ENCODE measurements at places on chromosomes 4 and X.

- no peak for DNase-seq
Measured at GRCh38 chr4:142267101-142267500, 579.0 kb downstream of the INPP4B start.

GRCh38 chrX:31268359-31268758 is 196.5 kb upstream of the FTHL17 start:
- no peak for DNase-seq

DNA sequence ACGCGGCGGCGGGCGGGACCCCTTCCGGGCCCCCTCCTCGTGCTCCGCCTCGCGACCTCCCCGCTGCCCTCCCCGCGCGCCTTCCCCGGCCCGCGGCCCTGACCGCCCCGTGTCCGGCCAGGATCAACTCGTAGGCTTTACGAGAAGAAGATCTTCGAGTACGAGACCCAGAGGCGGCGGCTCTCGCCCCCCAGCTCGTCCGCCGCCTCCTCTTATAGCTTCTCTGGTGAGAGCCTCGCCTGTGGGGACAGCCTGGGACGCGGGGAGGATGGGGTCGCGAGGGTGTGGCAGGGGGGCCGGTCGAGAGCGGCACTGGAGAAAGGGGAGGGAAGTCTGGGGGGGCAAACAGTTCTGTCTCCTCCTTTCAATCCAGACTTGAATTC is 465 bp downstream of the EMD start:
- no peak for DNase-seq

DNA sequence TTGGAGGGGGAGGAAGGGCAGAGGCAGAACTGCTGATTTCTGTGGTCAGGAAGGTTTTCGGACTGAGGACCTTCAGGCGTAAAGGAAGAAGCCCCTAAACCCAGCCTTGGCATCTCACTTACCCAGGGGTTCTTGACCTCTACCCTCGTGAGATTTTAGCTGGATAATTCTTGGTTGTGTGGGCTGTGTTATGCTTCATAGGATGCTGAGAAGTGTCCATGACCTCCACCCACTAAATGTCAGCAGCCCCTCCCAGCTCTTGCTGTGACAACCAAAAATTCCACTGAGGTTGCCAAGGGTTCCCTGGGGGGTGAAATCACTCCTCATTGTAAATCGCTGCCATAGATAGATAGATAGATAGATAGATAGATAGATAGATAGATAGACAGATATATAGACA is 5.8 kb upstream of the CRLF2 start:
- no peak for DNase-seq

- DNase-seq: no peak
Measured at GRCh38 chr4:4596720-4597119, 54.9 kb upstream of the STX18 start.

DNA sequence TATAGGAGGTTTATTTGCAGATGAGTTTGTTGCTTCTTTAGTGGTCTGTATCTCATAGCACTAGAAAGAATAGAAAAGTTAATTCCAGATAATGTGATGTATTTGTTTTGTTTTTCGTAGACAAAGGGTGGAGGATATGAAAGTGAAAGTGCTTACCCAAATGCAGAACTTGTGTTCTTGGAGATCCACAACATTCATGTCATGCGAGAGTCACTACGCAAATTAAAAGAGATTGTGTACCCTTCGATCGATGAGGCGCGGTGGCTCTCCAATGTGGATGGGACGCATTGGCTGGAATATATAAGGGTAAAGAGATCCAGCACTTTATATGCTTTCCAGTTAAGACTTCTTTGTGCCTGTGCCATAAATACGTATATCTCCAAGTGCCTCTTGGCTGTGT is 43.3 kb downstream of the MTMR1 start:
- DNase-seq: no peak

DNA sequence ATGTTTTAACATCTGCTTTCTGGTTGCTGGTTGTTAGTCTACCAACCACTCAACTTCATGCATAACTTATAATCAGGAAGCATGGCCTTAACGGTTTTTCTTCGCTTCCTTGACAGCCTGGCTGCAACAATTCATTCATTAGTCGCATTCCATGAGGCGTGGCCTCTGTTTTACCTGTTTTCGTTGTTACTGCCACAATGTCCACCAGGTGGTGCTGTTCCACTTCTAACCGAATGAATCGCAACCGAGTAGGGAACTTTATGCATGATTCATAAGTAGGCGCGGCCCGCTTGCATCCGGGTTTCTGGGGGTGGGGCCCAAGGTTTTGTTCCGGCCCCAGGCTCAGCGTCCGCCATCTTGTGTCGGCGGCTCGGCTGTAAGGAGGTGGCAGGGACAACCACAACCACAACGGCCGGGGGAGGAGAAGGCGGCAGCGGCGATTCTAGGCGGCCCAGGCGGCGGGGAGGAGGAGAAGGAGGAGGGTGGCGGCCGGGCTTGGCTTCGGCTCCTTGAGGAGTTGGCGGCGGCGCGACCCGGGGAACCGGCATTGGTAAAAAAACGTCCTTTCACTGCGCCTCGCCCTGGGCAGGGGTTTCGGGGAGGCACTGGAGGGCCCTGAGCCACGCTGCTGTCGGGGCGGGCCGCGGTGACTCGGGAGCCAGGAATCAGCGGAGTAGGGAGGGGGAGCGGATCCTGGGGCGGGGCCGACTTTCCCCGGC is at the start of gene UBA1:
Gene UBA1 (plus strand): TSS at position 355 of the 719 bp plus-strand sequence. CDS start 4,974 bp downstream, outside the sequence.
- peak; percentile 93 for DNase-seq

DNA sequence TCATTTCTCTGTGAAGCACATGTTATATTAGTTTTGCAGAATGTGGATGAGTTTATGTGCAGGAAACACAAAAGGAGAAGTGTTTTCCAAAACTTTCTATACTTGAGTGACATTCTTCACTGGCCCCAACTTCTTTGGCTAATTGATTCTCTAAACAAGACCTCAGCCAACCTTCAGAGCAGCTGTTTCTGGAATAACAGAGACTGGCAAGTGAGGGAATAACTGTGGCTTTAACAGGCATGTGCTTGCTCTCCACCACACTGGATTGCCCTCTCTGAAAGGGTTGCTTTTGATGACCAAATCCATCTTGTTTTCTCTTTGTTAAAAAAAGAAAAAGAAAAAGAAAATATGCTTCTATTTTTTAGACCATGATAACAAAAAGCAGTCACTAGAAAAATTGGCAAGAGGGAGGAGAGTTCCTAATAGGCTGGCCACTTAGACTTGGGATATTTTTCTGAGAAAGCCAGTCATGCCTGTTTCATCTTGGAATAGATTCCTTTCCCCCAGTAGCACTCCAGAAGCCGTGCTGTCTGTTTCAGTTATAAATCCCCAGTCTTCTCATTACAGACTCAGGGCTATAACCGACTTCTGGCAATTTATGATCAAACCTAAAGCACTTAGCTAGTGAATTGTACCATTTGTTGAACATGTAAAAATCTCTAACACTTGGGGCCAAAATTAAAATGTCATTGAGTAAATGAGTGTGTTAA is 295.0 kb upstream of the NR3C2 start:
- no peak for DNase-seq

- DNase-seq: no peak
Measured at GRCh38 chrX:30065226-30065625, 150.1 kb upstream of the MAGEB2 start.

DNA sequence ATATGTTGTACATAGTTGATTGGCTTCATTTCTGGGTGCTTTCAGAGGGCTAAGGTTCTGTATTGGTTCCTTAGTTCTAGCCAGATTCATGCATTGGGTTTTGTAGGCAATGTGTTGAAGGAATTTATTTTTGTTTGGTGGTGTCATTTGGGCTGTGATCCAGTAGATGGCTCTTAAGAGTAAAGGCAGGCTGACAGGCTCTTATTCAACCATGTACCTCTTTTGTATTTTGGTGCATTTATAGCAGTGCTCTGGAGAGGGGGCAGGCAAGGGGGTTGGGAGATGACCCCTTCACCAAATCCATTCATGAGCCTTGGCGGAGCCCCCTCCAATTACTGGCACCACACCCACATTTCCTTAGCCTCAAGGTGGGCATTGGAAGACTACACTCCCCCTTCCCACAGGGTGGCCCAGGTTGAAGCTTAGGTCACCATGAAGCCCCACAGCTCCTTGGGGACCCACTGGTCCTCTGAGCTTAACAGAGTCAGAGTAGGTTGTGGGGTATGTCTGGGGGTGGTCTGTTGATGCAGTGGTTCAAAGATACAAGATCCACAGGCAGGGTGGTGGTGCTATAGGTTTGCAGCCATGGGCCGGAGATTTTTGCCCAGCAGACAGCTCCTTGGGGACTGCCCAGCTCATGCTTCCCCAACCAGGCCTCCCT is 143.0 kb upstream of the GNPDA2 start:
- DNase-seq: no peak

GRCh38 chr4:76950956-76951671 is 1.6 kb downstream of the SEPTIN11 start:
- no peak for DNase-seq

- DNase-seq: peak; percentile 70
Measured at GRCh38 chr4:100093091-100093866, 97.0 kb downstream of the DDIT4L start.

GRCh38 chrX:12153741-12154140 is 15.5 kb downstream of the FRMPD4 start:
- peak; percentile 88 for DNase-seq

- no peak for DNase-seq
Measured at GRCh38 chr4:1249731-1250526, 999 bp upstream of the CTBP1 start.

DNA sequence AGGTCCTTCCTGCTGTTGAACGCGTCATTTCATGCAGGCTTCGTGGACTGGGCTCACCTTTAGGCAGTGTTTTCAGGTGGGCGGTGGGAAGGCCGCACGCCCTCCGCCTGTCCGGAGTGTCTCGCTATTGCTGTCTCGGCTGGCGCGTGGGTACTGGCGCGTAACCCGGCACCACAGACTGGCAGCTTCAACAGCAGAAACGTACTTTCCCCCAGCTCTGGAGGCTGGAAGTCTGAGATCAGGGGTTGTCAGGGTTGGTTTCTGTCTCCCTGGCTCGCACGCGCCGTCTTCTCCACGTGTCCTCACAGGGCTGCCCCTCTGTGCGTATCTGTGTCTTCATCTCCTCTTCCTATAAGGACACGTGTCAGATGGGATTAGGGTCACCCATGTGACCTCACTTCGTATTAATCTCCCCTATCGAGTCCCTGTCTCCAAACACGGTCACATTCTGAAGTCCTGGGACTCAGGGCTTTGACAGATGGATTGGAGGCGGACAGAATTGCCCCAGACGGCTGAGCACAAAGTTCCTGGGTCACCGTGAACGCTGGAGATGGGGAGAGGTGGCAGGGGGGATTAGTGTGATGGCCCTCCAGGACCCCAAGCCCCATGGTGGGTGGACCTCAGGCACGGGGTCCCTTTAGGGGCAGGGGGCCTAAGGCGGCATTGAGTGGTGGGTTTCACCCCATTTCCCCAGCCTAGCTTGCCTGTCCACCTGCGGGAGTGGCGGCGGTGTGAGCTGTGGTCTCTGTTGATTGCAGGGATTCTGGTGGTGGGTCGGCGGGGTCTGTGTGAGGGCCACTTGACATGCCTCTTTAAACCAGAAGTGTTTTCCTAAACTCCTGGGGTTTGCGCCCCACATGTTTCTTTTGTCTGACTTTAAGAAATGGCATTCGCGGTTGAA is 83.4 kb upstream of the LRPAP1 start:
- DNase-seq: no peak

DNA sequence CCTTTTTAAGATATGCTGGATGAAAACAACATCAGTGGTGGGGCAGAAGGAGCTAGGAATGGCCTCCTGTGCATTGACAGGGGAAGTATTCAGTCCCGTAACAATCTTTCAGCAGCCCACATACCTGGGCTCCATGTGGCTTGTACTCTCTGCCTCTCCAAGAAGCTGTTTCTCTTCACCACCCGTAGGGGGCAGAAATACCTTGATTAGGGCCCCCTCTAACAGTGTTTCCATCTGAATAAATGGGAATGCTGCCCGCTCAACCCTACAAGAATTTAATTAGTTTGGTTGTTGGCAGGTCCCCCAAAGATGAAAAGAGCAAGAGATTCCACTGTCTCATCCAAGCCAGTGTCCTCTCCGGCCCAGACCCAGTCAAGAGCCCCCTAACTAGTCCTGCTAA is 155.2 kb downstream of the SMIM20 start:
- DNase-seq: peak; percentile 19

- no peak for DNase-seq
Measured at GRCh38 chr4:151355155-151355554, 29.8 kb upstream of the SH3D19 start.

DNA sequence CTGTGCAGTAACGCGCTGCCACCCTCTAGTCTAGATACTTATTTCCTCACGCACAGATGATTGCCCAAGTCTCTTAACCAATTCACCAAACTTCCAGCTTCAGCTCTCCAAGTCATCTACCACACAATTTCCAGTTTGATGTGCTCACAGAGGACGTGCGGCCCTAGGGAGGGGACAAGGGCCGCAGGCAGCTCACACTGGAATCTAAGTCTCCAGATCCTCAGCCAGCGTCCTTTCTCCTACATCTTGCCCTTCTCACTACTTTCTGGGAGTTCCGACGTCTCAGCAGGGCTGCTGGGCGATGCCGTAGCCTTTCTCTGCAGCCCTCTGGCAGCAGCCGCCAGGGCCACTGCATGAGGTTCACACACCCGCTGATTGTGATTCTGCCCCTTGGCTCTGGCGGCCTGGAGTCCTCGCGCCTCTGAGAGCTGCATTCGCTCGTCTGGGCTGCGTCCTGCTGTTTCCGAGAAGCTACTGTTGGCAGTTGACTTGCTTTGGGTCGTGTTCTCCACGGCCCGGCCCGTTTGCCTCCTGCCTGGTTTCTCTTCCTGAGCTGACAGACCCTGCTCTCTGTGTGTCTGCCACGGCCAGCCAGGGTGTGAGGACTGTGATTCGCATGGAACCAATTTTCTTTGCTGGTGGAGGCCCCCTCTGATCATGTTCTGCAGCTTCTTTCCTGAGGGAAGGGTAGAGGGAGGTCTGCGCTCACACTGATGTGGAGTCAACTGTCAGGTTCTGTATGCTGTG is 14.1 kb upstream of the TMEM131L start:
- DNase-seq: no peak

DNA sequence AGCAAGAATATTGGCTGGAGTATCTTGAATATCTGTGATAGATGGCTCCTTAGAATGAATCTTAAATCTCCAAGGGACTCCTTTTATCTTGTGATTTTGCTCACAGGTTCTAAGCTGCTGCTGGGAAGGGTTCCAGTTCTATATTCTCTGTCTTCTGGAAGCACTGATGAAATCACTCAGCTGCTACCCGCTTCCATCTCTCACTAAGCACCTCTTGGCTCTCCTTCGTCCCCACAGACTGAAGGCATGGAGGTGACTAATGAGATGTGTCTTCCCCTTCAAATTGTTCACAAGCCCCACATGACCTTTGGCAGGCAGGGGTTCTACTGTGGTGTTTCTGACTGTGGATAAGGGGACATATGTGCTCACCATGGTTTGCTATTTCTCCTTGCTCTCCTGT is 75.9 kb downstream of the C4orf51 start:
- no peak for DNase-seq

- no peak for DNase-seq
Measured at GRCh38 chr4:16717266-16717970, 181.0 kb downstream of the LDB2 start.

DNA sequence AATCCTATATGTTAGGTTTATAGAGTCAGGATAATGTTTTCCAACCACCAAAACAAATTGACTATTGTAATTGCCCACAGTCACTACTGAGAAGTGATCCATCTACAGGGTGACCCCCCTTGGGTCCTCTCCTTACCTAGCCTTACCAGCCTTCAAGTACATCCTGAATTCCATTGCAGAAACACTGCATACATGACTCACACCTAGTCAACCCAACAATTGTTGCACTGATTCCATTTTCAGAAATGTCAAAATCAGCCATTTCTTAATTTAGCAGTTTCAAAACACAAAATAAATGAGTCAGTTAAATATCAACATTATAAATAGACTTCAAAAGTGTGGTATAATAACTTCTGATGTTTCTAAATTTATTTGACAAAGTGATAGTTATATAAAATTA is 106.3 kb upstream of the TNIP3 start:
- no peak for DNase-seq

Measured in dermis microvascular lymphatic vessel endothelial cell (primary cell).